ENCODE measurements at places on chromosomes 6 and 20. TPM values are rescaled to one million over a fixed set of nuclear protein-coding genes. Genes with fewer than 3 reads are reported as not detected.

The ZNF391 gene
- total RNA-seq, result 2.8 TPM

The KCNQ5 gene
- total RNA-seq, result 17.8 TPM

- H3K4me3 ChIP-seq, result no peak overlapping the region
- no peaks in the 10 kb centered on the region for H3K36me3 ChIP-seq
- H3K27me3 ChIP-seq, result no peaks in the 10 kb centered on the region
- H3K4me1 ChIP-seq, result no peaks in the 10 kb centered on the region
- DNase-seq, result no peak
- no peak overlapping the region for H3K27ac ChIP-seq
These were observed 144.9 kb downstream of the WDR27 start for GRCh38 chr6:169556758-169557548.

- H3K4me3 ChIP-seq, result peak overlapping the region; percentile 12
- peak; percentile 62 for DNase-seq
- H3K36me3 ChIP-seq, result no peaks in the 10 kb centered on the region
- no peaks in the 10 kb centered on the region for H3K4me1 ChIP-seq
- H3K27me3 ChIP-seq, result peaks cover 67% of the 10 kb centered on the region
These were observed 593 bp downstream of the MMP24 start for GRCh38 chr20:35226884-35227681.
